CD8-positive, alpha-beta memory T cell (primary cell): ENCODE measurements at places on chromosomes 16 and 17. TPM values are rescaled to one million over a fixed set of nuclear protein-coding genes. Genes with fewer than 3 reads are reported as not detected.

DNA sequence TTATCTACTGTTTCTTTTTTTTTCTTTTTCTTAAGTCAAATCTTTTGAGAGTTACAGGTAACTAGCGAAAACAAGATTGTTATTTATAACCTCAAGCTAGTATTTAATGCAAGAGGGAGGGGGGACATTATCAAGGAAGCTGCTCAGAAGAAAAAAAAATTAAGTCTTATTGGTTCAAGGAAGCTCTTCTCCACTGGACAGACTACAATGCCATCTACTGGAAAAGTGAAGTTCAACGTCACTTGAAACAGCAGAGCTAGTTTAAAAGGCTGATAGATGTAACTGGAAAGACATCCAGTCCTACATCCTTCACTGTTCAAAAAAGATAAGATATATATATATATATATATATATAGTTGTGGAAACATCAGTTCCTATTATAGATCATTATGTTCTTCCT, 418.0 kb upstream of the PSMD7 start:
- no peaks in the 10 kb centered on the region for H3K27me3 ChIP-seq
- DNase-seq = no peak
- no peaks in the 10 kb centered on the region for H3K36me3 ChIP-seq
- no peak overlapping the region for H3K27ac ChIP-seq

- H3K4me1 ChIP-seq = no peaks in the 10 kb centered on the region
- no peaks in the 10 kb centered on the region for H3K36me3 ChIP-seq
- no peak overlapping the region for H3K4me3 ChIP-seq
- DNase-seq = no peak
- no peak overlapping the region for H3K27ac ChIP-seq
Observed at GRCh38 chr16:55728797-55729196, 73.0 kb downstream of the SLC6A2 start.

TP53TG3 gene
- not detected for total RNA-seq

PRSS36 gene
- total RNA-seq = 0.44 TPM

DNA sequence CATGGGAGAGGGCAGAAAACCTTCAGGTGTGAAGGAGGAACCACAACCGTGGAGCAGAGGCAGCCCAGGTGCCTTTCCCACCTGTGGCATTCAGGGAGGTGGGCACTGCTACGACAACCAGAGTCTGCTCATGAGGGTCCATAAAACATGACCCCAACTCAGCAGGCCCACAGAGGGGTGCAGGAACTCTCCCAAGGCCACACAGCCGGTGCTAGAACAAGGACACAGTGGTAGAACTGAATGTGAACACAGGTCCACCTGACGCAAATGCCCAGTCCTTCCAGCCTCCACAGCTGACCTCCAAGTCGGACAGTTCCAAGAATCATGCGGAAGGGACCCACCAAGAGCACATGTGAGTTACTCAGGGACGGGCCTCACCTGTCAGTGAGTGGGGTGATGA, 76.4 kb downstream of the DNAH17 start:
- no peak overlapping the region for H3K27ac ChIP-seq
- H3K4me1 ChIP-seq = no peaks in the 10 kb centered on the region
- no peaks in the 10 kb centered on the region for H3K36me3 ChIP-seq
- DNase-seq = no peak
- no peak overlapping the region for H3K4me3 ChIP-seq

DNA sequence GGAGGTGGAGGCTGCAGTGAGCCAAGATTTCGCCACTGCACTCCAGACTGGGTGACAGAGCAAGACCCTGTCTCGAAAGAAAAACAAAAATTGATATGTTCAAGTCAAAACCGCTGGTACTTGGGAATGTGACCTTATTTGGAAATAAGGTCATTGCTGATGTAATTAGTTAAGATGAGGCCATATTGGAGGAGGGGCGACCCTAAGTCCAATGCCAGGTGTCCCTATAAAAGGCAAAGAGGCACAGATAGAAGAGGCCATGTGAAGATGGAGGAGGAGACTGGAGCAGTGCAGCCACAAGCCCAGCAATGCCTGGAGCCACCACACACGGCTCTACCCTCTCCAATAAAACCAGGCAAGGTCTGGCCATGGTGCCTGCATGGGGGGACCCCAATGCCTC, 50.8 kb upstream of the JPH3 start:
- H3K36me3 ChIP-seq = no peaks in the 10 kb centered on the region
- H3K4me3 ChIP-seq = no peak overlapping the region
- no peaks in the 10 kb centered on the region for H3K27me3 ChIP-seq
- DNase-seq = no peak
- no peak overlapping the region for H3K27ac ChIP-seq

DNA sequence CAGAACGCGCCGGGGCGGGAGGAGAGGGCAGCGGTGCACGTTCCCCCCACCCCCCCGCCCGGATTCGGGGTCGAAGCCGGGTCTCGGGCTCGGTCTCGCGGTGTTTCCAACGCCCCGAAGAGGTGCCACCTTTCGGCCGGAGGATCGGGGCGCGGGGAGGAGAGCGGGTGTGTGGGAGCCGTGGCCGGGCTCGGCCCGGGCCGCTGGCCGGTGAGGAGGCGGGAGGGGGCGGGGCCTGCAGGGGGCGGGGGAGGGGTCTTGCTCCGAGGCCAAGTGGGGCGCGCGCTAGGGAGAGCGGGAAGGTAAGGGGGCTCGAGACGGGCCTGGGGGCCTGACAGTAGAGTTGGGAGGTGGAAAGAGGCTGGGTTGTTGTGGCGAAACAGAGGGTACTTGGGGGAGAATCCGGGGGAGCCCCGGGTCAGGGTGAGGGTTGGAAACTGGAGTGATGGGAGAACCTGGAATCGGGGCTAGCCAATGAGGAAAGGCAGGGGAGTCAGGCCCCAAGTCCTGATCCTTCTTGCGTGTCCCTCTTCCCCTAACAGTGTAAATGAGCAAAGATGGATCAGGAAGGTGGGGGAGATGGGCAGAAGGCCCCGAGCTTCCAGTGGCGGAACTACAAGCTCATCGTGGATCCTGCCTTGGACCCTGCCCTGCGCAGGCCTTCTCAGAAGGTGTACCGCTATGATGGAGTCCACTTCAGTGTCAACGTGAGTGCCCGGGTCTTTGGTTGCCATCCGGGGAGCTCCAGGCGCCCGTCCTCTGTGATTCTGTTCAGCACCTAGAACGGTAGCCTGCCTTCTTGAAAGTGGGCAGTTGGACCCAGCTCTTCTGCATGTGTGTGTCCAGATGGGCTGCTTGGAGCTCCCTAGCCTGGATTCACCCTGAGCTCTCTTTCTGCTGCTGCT, 873 bp downstream of the SETD1A start:
- peaks cover 29% of the 10 kb centered on the region for H3K36me3 ChIP-seq
- peaks cover 24% of the 10 kb centered on the region for H3K4me1 ChIP-seq
- peak overlapping the region; percentile 40 for H3K4me3 ChIP-seq
- H3K27ac ChIP-seq = peak overlapping the region; percentile 57
- DNase-seq = no peak
